ENCODE measurements at places on chromosomes 5 and 9.

GRCh38 chr5:15021266-15022046 is 149.9 kb upstream of the ANKH start:
- DNase-seq = no peak

DNA sequence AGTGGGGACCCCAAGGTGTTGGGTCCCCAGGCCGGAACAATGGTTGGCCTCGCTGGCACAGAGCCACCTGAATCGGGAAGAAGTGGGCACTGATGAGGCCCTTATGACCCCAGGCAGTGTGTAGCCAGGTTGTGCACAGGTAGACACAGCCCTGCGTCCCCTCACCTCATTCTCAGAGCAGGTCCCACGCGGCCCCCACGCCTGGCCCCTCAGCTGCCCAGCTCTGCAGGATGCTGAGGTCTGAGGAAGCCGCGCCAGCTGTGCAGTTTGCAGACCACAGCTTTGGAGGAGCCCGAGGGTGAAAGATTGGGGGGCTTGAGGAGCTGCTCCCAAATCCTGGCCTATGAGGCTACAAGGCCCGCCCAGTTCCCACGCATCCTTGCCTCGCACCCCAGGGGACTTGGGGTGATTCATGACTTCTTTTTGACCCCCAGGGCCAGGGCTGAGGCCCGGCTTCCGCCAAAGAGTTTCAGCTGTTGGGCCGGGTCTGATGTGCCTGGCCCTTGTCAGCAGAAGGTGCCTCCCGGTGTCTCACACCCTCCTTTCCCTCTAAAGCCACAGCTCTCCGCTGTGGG is 87.8 kb upstream of the PHYKPL start:
- DNase-seq = no peak

GRCh38 chr5:78127875-78128274 is 166.6 kb downstream of the AP3B1 start:
- peak; percentile 68 for DNase-seq

- DNase-seq = peak; percentile 17
These were observed 123.7 kb downstream of the RANBP17 start for GRCh38 chr5:170985486-170985885.

DNA sequence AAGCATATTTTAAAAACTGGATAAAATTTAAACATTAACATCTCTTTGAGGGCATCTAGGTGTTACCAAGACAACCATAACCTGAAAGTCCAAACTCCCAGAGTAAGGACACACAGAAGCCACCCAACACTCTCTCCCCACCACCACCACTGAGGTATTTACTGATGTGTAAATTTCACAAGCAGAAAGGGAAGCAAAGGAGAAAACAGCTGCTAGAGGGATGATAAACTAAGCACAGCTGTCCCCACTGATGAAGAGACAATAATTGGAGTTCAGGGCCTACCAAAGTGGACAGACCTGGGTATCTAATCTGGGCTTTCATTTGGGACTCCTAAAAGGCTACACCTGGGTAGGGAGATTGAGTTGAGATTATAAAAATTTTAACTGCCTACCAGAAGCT is 63.6 kb downstream of the FRMD3 start:
- no peak for DNase-seq

All from NCI-H69 (cell line).